ENCODE measurements at places on chromosomes 16 and 17.

DNA sequence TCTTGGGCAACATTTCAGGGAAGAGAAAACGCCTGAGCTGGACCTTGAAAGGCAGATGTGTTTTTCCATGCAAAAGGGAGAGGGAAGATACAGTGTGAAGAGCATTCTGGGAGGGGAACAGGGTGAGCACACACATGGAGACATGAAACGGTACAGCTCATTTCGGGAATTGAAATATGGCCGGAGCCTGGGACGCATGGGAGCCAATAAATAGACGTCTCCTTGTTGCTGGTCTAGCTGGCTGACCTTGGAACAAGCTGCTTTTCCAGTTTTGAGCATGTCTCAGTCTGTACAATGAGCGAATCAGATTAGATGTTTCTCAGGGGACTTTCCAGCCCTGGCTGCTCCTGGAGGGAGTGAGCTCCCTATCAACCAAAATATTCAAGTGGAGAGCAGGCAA is 63.6 kb downstream of the ASIC2 start:
- H3K27me3 ChIP-seq = peaks cover 11% of the 10 kb centered on the region
- no peak overlapping the region for H3K4me3 ChIP-seq
- no peaks in the 10 kb centered on the region for H3K36me3 ChIP-seq
- H3K27ac ChIP-seq = peak overlapping the region; percentile 18
- H3K4me1 ChIP-seq = no peaks in the 10 kb centered on the region

- H3K36me3 ChIP-seq = no peaks in the 10 kb centered on the region
- DNase-seq = no peak
Measured at GRCh38 chr16:79097771-79098170, 502.8 kb downstream of the MAF start.

DNA sequence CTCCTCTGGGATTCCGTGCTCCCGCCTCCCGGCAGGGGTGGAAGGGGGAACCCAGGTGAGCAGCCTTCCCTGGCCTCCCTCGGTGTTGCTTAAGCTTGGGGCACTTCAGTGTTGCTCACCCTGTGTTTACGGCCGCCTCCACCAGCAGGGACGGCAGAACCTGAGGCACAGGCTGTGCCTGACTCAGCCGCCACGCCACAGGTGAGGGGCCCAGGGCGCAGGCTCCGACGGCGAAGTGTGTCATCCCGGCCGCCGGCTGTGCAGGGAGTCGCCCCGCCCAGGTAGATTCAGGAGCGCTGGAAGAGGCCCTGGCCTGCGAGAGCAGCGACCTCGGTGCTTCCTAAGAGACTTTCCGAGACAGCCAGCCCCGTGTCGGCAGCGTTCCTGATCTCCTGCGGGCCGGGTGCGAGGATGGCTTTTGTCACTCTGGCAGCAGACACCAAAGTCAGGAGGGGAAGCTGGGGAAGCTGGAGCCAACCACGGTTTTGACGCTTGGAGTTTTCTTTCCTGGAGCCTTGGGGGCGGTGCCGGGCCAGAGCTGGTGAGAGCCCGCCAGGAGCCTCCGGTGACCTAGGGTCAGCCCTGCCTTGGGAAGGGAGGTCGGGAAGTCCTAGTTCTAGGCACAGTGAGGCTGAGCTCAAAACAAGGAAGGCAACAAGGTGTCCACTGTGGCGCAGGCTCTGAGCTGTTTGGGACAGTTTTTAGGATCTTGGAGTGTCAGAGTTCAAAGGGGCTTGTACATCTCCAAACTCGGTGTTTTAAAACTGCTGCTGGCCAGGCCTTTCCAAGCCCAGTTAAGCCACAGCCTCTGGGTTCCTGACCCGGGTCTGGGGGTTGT is 2.1 kb downstream of the GSE1 start:
- peaks cover 2% of the 10 kb centered on the region for H3K36me3 ChIP-seq
- no peaks in the 10 kb centered on the region for H3K27me3 ChIP-seq
- H3K27ac ChIP-seq = peak overlapping the region; percentile 92

GRCh38 chr17:683499-684254 is 31.0 kb downstream of the VPS53 start:
- H3K4me1 ChIP-seq = no peaks in the 10 kb centered on the region
- H3K27me3 ChIP-seq = no peaks in the 10 kb centered on the region
- H3K36me3 ChIP-seq = peaks cover 12% of the 10 kb centered on the region
- no peak overlapping the region for H3K27ac ChIP-seq
- no peak overlapping the region for H3K4me3 ChIP-seq
- DNase-seq = no peak

Data from progenitor cell of endocrine pancreas (in vitro differentiated cells).